ENCODE measurements at places on chromosomes 3 and 15.

DNA sequence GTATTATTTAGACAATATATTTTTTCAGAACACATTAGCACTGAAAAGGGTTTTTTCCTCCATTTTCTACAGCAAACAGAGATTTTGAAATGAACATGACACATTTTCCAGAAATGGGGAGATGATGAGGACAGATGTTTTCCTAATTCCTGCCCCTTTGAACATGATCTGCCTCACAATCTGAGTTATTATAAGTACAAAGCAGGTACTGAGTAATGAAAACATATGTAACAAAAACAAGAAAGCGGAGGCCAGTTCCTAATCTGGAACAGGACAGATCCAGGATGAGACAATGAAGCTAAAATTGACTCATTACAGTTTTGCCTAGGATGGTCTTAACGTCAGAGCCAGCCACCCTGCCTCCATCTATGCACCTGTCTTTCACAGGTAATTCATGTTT, 642.8 kb upstream of the NR2F2 start:
- H3K4me3 ChIP-seq = no peak overlapping the region
- H3K4me1 ChIP-seq = no peaks in the 10 kb centered on the region
- no peak for DNase-seq
- no peaks in the 10 kb centered on the region for H3K27me3 ChIP-seq
- H3K27ac ChIP-seq = no peak overlapping the region
- no peaks in the 10 kb centered on the region for H3K36me3 ChIP-seq

DNA sequence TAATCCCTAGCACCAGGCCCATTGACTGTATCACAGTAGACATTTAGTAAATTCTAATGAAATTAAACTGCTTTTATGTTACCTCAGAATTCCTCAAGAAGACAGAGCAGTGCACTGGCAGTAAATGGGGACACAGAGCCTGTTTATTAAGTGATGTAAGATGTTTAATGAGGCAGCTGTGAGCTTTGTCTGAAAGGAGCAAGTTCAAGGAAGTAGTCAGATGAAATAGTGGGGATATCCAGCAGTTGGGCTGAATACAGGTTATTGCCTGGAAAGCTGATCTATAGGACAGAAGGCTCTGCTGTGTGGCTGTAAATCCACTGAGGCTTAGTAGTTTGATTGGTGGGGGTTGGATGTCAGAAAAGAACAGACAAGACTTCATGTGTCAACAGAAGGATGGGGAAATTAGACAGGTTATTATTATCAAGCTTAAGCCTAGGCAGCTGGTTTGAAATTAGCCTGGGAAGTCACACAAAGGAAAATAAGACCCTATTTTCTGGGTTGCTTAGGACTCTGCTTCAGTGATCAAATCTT, 62.2 kb downstream of the PFN2 start:
- DNase-seq = peak; percentile 41
- no peaks in the 10 kb centered on the region for H3K36me3 ChIP-seq
- H3K4me3 ChIP-seq = no peak overlapping the region
- H3K27ac ChIP-seq = no peak overlapping the region
- no peaks in the 10 kb centered on the region for H3K27me3 ChIP-seq

- no peaks in the 10 kb centered on the region for H3K4me1 ChIP-seq
- peak; percentile 23 for DNase-seq
- H3K27me3 ChIP-seq = no peaks in the 10 kb centered on the region
- H3K4me3 ChIP-seq = no peak overlapping the region
- no peak overlapping the region for H3K27ac ChIP-seq
These were observed 35.2 kb downstream of the NCEH1 start for GRCh38 chr3:172675441-172676193.

- H3K27ac ChIP-seq = no peak overlapping the region
- no peak for DNase-seq
- H3K4me3 ChIP-seq = no peak overlapping the region
- H3K36me3 ChIP-seq = no peaks in the 10 kb centered on the region
These were observed 7.9 kb downstream of the PLAAT1 start for GRCh38 chr3:193248848-193249468.

GRCh38 chr3:147975165-147975564, 566.0 kb downstream of the ZIC1 start:
- H3K4me1 ChIP-seq = no peaks in the 10 kb centered on the region
- no peak for DNase-seq
- no peaks in the 10 kb centered on the region for H3K27me3 ChIP-seq
- H3K27ac ChIP-seq = no peak overlapping the region
- H3K4me3 ChIP-seq = no peak overlapping the region
- H3K36me3 ChIP-seq = no peaks in the 10 kb centered on the region

DNA sequence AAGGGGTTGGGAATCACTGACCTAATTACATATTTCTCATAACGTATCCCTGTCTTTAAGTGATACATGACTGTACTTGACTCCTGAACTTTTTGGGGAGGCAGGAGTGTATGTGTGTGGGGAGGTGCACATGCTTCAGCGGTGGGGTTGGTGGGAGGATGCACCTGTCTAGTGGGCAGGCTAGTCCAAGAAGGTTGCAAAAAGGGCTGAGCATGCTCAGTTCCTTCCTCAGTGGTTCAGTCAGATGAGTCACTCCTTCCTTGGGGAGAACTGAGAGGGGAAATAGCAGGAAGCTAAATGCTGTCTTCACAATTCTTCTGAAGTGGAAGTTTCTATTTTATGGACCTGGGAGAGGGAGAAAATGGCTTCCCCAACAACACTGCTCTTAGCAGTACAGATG, 24.6 kb upstream of the AP4E1 start:
- no peaks in the 10 kb centered on the region for H3K27me3 ChIP-seq
- H3K4me1 ChIP-seq = no peaks in the 10 kb centered on the region
- DNase-seq = no peak
- H3K36me3 ChIP-seq = no peaks in the 10 kb centered on the region
- H3K4me3 ChIP-seq = no peak overlapping the region
- no peak overlapping the region for H3K27ac ChIP-seq

DNA sequence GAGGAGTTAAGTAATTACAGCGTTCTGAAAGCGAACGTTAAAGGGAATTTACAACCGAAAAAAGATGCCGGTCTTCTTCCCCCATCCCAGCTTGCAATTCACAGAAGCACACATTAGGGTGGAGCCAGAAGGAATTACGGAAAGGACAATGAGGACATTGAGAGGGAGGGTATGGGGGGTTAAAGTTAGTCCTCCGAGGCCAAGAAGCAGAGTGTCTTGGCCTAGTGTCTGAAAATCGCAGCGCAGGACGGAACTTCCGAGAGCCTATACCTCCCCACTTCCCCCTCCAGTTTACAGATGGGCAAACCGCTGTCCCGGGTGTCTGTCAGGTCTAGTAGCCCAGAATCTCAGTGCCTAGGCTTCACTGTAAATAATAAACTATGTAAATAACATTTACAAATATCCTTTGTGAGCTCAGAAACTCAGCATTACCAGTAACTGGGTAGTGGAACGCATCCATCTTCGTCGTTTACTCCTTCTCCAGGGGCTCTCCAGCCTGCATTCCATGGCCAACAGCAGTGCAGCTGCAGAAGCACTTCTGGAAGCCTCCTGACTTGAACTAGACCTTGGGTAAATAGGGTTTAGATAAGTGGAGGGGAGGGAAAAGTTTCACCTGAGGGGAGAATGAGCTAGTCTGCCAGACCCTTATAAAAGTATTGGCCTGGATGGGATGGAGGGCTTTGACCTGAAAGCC, 922 bp downstream of the ADPRH start:
- H3K4me3 ChIP-seq = peak overlapping the region; percentile 86
- no peaks in the 10 kb centered on the region for H3K36me3 ChIP-seq
- peak overlapping the region; percentile 72 for H3K27ac ChIP-seq
- H3K4me1 ChIP-seq = peaks cover 4% of the 10 kb centered on the region
- H3K27me3 ChIP-seq = no peaks in the 10 kb centered on the region

GRCh38 chr3:151404316-151404715, 19.8 kb upstream of the P2RY12 start:
- H3K4me3 ChIP-seq = no peak overlapping the region
- no peaks in the 10 kb centered on the region for H3K36me3 ChIP-seq
- no peak for DNase-seq
- H3K27ac ChIP-seq = no peak overlapping the region
- H3K4me1 ChIP-seq = no peaks in the 10 kb centered on the region
- H3K27me3 ChIP-seq = no peaks in the 10 kb centered on the region

DNA sequence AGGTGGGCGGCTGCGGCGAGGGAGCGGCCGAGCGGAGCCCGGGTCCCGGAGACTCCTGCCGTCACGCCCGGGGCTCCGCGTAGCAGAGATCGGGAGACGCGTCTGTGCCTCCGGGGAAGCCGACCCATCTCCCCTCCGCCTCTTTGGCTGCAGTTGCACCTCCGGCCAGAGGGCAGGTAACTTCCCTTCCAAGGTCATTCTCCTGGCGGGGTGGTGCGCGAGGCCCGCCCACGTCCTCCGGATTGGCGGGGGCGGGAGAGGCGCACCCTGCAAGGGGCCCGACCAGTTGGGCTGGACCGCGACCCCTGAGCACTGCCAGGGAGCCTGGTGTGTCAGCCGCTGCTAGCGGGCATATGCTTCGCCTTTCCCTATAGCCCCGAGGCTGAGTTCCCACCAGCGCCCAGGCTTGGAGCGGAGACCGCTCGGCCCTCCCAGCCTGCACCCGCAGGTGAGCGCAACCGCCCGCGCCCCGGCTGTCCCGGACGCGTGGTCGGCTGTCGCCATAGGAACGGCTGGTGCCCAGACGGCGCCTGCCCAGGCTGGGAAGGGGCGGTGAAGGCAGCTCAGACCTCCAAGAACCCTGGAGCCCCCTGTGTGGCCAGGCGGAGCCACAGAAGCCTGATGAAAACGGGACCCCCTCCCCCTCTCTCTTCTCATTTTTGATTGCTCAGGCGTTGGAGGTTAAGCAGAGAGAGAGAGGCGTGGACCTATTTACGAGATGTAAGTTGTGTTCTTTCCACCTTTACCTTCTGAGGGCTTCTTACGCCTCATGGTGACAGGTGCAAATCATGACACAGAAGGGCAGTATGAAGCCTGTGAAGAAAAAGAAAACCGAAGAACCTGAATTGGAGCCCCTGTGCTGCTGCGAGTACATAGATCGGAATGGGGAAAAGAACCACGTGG, 453 bp downstream of the ZDHHC23 start:
- H3K27ac ChIP-seq = peak overlapping the region; percentile 30

DNA sequence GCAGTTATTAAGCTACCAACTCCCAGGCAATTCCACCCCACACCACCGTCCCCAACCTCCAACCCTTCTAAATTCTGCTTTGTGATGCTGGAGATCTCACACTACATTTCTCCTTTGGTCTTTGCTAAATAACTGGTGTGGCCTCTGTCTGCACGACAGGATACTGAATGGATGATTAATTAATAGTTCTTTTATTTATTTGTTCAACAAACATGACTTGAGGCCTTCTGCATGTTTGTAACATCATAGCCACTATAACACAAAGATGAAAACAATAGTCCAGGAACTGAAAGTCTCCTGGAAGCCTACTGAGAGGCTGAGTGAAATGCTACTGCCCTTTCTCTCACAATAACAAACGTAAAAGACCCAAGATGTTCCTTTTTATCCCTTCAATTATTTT, 609.5 kb upstream of the UBE2E2 start:
- H3K36me3 ChIP-seq = no peaks in the 10 kb centered on the region
- H3K27me3 ChIP-seq = no peaks in the 10 kb centered on the region
- DNase-seq = no peak

GRCh38 chr3:104032283-104032682, 1334.4 kb upstream of the ALCAM start:
- H3K27me3 ChIP-seq = no peaks in the 10 kb centered on the region
- H3K4me1 ChIP-seq = no peaks in the 10 kb centered on the region
- no peak overlapping the region for H3K27ac ChIP-seq
- no peak overlapping the region for H3K4me3 ChIP-seq
- DNase-seq = no peak

DNA sequence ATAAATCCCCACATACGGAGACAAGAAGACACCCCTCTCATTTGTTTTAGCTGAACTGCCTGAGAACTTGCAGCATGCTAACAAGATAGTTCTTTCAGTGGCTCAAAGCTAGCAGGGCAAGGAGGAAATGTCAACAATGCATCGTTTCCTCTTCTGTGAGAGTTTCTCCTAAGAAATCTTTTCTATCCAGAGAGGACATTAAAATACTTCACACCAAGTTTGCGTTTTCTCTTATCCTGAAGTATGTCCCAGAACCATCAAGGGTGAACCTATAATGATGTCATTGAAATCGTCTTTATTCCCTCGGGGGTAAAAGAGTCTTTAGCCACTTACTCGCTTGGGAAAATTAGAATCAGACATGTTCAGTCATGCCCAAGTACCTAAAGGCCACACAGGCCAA, 541.7 kb upstream of the MDFIC2 start:
- H3K4me1 ChIP-seq = no peaks in the 10 kb centered on the region
- H3K27me3 ChIP-seq = no peaks in the 10 kb centered on the region
- H3K4me3 ChIP-seq = no peak overlapping the region
- no peak for DNase-seq
- no peak overlapping the region for H3K27ac ChIP-seq

GRCh38 chr15:35068846-35069475, 16.1 kb downstream of the NANOGP8 start:
- no peaks in the 10 kb centered on the region for H3K27me3 ChIP-seq
- H3K36me3 ChIP-seq = no peaks in the 10 kb centered on the region
- H3K27ac ChIP-seq = no peak overlapping the region
- no peaks in the 10 kb centered on the region for H3K4me1 ChIP-seq
- no peak overlapping the region for H3K4me3 ChIP-seq

GRCh38 chr3:152278756-152279427, 10.2 kb downstream of the MBNL1 start:
- no peak overlapping the region for H3K27ac ChIP-seq
- no peaks in the 10 kb centered on the region for H3K36me3 ChIP-seq
- peaks cover 10% of the 10 kb centered on the region for H3K4me1 ChIP-seq
- H3K27me3 ChIP-seq = no peaks in the 10 kb centered on the region

DNA sequence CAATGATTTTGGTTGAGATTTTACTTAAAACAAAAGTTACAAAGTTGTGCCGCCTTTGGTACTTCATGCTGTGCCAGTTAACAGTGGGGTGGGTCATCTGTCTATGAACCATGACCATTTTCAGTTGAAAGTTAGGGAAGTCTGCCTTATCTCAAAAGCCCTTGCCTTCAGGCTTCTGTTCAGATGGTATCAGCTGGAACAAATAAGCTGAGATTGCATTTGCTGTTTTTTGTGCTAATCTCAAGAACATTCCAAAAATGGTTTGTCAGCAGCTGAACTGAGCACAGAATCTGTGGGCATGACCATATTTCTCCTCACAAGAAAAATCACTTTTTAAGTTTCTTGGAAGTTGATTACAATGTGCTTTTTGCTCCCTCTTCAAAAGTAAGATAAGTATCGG, 142.3 kb downstream of the IL5RA start:
- no peaks in the 10 kb centered on the region for H3K4me1 ChIP-seq
- no peaks in the 10 kb centered on the region for H3K27me3 ChIP-seq
- H3K36me3 ChIP-seq = no peaks in the 10 kb centered on the region
- H3K27ac ChIP-seq = no peak overlapping the region

DNA sequence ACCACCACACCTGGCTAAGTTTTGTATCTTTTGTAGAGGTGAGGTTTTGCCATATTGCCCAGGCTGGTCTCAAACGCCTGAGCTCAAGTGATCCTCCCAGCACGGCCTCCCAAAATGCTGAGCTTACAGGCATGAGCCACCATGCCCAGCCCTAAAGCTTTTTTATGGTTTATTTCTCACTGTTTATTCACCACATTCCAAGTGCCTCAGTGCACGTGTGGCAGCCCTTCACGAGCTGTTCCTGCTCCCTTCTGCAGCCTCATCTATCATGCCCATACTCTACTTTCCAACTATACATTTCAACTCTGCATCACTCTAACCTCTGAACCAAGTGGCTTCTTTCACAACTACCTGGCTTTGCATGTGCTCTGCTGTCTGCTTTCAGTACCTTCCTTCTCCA, 17.9 kb upstream of the OSBPL11 start:
- no peak for DNase-seq
- peaks cover 15% of the 10 kb centered on the region for H3K4me1 ChIP-seq
- H3K27me3 ChIP-seq = no peaks in the 10 kb centered on the region
- no peak overlapping the region for H3K4me3 ChIP-seq
- H3K27ac ChIP-seq = no peak overlapping the region
- H3K36me3 ChIP-seq = no peaks in the 10 kb centered on the region

All from large intestine (tissue), 12 donors.